ENCODE measurements at places on chromosomes 7 and 10. TPM values are rescaled to one million over a fixed set of nuclear protein-coding genes. Genes with fewer than 3 reads are reported as not detected.

DNA sequence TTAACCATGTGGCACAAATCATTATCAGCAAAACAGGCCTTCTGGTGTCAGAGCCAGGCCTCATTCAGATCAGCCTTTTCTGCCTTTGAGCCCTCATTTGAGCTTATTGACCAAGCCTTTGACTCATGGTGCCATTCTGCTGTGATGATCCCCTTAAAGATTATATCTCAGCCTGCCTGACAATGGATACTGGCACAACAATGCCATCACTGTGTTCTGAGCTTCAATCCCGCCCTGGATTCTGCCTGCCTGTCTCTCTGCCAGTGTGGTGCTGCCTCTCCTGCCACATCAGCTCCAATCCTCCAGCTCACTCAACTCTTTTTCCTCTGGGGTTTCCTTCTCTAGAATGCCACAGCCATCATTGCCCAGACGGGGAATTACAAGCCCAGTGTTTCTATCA is 52.6 kb downstream of the SRI start:
- DNase-seq: no peak

DNA sequence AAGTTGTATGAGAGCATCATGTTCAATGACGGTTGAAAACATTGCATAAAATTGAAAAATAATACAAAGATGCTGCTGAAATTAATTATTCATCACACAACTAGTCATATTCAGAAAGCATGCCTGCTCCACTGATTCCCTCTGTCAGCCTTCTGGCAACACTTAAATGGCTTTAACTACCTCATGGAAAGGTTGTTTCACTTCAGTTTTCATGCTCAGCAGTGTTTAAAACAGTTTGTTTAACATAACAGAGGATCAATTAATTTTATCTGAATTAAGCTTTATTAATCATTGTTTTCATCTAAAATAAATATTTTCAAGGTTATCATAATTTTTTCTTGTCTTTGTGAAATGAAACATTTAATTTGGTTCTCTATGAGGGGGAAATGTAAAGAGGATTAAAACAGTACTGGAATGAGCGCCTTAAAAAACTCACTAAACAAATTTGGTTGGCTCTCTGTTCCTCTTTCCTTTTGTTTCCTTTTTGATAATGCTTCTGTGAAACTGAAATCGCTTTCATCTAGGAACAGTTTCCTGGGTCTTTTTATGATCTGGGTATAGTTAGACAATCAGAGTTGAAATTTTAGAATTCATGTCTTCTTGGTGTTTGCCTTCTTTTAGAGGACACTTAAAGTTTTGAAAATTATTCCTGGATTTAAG is 427.4 kb downstream of the SH2D4B start:
- no peak for DNase-seq

DNA sequence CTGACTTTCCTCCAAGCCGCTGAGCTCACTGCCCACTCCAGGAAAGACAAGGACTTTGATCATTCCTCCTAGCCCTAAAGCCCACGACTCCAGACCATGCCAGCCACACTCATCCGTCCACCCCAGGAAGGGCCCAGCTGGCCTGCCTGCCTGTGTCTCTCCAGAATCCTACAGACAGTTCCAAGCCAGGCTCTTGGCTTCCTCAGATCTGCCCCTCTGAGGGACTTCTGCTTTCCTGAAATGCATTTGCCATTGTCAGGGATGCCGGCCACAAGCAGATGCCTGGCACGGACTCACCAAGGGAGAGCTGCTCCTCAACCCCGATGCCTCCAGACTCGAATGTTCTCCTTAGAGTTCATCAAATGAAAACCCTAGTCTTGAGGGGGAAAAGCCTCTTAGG is 155.8 kb downstream of the OAT start:
- DNase-seq: no peak

DNA sequence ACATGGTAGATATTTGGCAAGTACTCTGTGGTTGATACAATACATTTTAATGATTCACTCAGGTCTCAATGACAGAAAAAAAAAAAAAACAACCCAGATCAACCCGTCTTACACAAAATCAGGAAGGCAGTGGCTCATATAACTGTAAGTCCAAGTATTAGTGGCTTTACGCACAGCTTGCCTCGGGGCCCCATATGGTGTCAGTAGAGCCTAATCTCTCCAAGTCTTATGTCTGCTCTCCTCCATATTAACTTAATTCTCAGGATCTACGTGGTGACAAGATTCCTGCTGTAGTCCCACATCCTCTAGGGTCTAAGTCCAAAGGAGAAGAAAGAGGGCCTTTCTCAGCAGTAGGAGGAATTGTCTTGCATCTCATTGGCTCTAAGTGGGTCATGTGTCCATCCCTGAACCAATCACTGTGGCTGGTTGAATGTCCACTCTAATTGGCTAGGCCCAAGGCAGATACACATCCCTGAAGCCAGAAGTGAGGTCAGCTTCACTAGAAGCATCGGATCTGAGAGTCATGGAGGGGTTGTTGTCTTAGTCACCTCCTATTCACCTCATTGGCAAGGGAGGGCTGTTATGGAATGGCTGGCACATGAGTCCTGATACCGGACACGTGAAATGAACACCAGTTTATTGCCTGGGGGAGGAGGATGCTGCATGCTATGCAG is 20.5 kb upstream of the PLPP4 start:
- no peak for DNase-seq

GRCh38 chr10:27838901-27839300 is 93.3 kb upstream of the MKX start:
- DNase-seq: no peak

DNA sequence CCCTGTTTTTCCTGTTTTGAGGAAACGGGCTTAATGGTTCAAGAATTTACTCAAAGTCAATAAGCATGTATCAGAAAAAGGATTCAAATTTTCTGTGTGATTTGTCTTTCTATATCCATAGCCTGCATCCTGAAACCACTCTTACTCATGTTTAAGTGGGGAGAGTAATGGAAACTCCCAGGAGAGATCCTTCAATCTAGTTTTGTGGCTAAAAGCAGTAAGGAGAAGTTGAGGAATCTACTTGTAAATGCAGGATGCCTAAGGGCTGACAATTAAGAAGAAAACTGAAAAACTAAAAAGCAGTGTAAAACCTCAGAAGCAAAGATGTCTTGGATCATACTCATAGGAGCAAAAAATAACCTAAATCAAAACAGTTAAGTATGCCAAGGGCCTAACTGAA is 68.1 kb upstream of the GRID1 start:
- no peak for DNase-seq

DNA sequence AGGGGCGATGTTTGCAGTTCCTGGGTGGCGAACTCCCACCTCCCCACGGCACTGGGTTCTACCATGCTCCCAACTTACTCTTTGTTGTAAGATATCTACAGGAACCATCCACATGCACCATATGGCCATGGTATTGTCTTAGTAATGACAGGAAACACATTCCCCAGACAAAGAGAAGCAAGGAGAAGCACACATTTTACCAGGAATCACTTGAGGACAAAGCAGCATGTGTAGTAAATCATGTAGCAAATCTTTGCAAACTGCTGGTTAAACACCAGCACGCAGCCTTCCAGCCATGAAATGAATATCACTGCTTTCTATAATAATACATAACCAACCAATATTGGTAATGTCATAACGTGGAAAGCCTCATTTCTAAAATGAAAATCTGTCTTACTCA is 101.2 kb downstream of the NRP1 start:
- DNase-seq: no peak

DNA sequence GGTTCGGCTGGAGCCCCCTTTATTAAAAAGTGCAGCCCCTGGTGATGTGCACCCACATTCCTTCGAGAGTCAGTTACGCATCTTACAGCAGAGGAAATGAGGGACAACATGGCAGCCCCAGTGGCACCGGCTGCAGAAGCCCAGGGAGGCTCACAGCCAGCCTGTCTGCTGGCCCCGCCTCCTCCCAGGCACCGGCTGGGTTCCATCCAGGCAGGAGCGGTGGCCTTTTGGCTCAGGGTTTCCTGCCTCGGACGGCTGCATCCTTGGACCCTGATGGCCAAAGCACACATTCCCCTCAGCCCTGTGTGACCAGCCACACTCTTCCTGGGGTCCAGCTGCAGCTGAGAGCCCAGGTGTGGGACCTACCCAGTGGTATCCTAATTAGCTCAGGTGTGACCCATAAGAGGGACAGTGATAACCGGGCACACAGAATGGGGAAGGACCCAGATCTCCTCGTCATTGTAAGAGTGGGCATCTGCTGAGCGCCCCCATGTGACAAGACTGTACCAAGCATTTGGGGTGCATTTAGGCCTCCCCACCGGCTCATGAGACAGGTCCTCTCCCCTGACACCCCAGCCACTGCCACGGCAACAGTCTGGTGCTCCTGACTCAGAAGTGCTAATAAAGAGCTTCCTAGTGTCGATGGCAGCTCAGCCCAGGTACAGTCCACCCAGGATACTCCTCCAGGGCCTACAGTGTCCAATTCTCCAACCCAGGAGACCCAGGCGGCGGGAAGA is 63.3 kb upstream of the CHST15 start:
- DNase-seq: no peak

DNA sequence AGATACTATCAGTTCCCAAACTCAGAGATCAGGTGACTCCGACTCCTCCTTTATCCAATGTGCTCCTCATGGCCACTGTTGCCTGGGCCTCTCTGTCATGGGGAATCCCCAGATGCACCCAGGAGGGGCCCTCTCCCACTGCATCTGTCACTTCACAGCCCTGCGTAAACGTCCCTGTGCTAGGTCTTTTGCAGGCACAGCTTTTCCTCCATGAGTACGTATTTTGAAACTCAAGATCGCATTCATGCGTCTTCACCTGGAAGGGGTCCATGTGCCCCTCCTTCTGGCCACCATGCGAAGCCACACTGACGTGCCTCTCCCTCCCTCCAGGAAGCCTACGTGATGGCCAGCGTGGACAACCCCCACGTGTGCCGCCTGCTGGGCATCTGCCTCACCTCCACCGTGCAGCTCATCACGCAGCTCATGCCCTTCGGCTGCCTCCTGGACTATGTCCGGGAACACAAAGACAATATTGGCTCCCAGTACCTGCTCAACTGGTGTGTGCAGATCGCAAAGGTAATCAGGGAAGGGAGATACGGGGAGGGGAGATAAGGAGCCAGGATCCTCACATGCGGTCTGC is 162.2 kb downstream of the EGFR start:
- no peak for DNase-seq

DNA sequence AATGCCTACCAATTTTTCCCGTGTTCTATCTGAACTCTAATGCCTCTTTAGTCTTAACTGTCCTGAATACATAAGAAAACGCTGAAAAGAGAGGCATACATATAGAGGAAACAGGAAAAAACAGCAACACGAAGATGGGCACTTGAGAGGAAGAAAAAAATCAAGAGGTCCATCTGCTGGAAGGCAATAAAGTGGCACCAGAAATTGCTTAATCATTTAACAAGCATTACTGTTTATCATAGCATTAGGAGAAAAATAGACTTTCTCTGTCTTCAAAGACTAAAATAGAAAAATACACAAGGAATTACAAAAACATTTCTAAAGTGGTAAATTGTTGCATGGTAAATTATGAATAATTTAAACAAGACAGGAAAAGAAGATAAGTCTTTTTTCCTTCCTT is 35.0 kb downstream of the NSUN6 start:
- DNase-seq: no peak

DNA sequence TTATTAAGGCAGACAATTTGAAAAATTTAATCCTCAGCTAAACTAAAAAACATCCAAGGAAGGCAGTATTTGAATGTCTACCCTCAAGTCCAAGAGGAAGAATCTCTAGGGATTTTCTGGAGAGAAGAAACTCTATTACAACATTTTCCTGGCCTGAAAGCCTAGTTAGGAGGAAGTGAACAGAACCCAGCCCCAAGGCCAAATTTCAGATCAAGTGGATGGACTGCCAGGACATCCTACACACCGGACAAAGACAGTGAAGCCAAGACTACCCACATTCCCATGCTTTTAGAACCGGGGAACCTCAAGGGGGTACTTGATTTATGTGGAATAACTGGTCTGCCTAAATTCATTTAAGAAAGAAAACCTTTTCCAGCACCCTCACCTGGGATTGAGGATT is 108.9 kb upstream of the MEOX2 start:
- no peak for DNase-seq

GRCh38 chr7:36937754-36938563 is 213.7 kb upstream of the AOAH start:
- DNase-seq: no peak

DNA sequence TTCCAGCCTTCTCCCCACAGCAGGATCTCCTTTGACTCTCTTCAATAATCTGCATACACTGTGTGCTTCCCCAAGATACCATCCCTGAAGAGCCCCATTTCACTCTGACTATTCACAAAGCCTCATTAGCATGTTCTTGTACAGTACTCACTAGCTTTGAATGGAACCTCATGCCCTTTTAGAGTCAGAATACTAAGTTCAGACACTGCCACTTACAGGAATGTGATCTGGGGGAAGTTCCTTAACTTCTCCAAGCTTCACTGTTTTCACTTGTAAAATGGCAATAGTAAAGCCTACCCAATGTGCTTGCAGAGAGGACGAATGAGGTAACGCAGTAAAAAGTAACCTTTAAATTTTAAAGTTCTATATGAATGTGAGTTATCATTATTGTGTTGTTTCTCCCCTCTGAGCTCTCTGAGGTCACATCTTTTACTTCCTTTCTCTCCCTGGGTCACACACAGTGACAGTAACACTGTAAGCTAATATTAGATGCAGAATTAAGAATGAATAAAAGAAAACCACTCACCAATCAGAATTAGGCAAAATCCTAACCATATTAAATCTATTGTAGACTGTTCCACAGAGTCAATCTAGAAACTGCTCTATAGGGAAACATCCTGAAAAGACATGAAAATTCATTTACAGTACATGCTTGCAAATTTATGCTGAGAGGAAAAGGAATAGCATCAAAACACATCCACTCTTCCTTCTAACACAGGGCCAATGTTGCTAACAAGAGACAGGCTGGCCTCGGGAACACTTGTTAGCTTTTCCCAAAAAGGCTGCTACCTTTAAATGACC is 64.2 kb upstream of the IL6 start:
- no peak for DNase-seq

- peak; percentile 91 for DNase-seq
Measured at GRCh38 chr10:126041804-126042231, 145.5 kb downstream of the FANK1 start.

GRCh38 chr10:89889606-89890005 is 188.2 kb downstream of the KIF20B start:
- no peak for DNase-seq

DNA sequence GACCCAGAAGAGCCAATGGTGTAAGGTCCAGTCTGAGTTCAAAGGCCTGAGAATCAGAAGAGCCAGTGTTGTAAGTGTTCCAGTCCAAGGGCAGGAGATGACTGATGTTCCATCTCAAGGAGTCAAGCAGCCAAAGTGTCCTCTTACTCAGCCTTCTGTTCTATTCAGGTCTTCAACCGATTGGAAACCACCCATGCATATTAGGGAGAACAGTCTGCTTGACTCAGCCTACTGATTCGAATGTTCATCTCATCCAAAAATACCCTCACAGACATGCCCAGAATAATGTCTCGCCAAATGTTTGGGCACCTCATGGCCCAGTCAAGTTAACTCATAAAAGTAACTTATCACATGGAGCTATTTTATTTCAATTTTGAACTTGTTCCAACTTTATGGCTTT is 2.9 kb upstream of the WDFY4 start:
- DNase-seq: no peak

- no peak for DNase-seq
Measured at GRCh38 chr10:45376371-45376801, 2.4 kb downstream of the ALOX5 start.

TFEC gene
- 37.8 TPM for polyA plus RNA-seq

BRI3 gene
- polyA plus RNA-seq: 86.1 TPM

AQP1 gene
- 184 TPM for polyA plus RNA-seq

CTAGE15 gene
- 0.73 TPM for polyA plus RNA-seq

GIMAP7 gene
- polyA plus RNA-seq: 12.4 TPM

CXCL12 gene
- polyA plus RNA-seq: 417 TPM

SORCS3 gene
- 4.2 TPM for polyA plus RNA-seq

ITPRID1 gene
- polyA plus RNA-seq: not detected

NSUN6 gene
- 45.5 TPM for polyA plus RNA-seq

GPR158 gene
- 0.27 TPM for polyA plus RNA-seq

STEAP2 gene
- 22.7 TPM for polyA plus RNA-seq

TMEM130 gene
- polyA plus RNA-seq: 2.8 TPM

PAX4 gene
- polyA plus RNA-seq: not detected

All from left kidney (tissue), 8 donors.